CD14-positive monocyte (primary cell): ENCODE measurements at places on chromosomes 5 and 9. TPM values are rescaled to one million over a fixed set of nuclear protein-coding genes. Genes with fewer than 3 reads are reported as not detected.

DIRAS2 gene
- not detected in 2 replicates for polyA plus RNA-seq

RGS7BP gene
- not detected in 2 replicates for polyA plus RNA-seq

HAVCR1 gene
- polyA plus RNA-seq = not detected

UQCRQ gene
- 879 TPM for polyA plus RNA-seq

CDK7 gene
- polyA plus RNA-seq = 20.4 TPM

ADAMTS13 gene
- polyA plus RNA-seq = not detected

ADGRV1 gene
- 0.18 TPM for polyA plus RNA-seq

FAT2 gene
- polyA plus RNA-seq = not detected

INSL4 gene
- not detected for polyA plus RNA-seq

AGXT2 gene
- not detected for polyA plus RNA-seq

OLFML2A gene
- not detected for polyA plus RNA-seq

CA9 gene
- polyA plus RNA-seq = not detected

DNA sequence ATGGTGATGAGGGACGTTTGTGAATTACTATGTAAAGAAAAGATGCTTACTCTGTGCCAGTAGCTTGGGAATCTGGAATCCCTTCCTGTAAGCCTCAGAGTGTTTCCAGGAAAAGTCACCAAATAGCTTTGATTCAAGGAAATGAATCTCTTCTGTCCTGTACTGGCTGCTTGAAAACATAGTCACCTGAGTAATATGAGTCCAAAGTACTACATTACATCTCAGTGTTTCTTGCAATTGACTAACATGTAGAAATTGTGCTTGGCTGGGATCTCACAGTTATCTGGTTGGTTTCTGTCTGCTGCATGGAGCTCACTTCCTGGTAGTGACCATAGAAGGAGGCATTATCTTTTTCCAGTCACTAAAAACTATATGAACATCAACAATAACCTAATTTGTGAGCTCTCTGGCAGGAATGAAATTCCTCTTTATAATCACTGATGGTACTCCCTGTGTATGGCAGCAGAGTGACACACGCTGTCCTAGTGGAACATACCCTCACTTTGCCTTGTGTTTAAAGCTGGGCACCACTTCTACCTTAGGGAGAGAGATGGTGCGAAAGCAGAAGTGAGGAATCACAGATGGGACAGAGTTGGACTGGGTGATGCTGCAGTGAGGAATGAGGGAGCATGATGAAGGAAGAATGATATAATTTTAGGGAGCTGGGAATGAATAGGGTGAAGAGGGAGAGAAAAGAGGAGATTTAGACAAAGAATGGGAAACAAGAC lies 568.5 kb downstream of the RAB3C start:
- no peak for DNase-seq

DNA sequence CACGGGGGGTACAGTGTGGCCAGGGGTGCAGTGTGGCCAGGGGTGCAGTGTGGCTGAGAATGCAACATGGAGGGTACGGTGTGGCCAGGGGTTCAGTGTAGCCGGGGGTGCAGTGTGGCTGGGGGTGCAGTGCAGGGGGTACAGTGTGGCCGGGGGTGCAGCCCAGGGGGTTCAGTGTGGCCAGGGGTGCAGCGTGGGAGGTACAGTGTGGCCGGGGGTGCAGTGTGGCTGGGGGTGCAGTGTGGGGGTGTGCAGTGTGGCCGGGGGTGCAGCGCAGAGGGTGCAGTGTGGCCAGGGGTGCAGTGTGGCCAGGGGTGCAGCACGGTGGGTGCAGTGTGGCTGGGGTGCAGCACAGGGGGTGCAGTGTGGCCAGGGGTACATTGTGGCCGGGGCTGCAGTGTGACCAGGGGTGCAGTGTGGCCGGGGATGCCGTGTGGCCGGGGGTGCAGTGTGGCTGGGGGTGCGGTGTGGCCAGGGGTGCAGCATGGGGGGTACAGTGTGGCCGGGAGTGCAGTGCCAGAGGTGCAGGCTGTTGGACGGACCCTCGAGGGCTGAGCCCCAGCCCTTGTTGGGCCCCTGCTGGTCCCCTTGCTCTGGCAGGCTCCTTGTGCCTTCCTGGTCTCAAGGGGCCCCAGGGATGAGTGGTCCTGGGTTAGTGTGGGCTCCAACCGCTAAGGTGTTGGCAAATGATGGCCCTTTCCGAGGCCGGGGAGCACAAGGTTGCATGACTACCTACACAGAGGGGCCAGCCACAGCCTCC lies 17.9 kb downstream of the TPPP start:
- no peak for DNase-seq

DNA sequence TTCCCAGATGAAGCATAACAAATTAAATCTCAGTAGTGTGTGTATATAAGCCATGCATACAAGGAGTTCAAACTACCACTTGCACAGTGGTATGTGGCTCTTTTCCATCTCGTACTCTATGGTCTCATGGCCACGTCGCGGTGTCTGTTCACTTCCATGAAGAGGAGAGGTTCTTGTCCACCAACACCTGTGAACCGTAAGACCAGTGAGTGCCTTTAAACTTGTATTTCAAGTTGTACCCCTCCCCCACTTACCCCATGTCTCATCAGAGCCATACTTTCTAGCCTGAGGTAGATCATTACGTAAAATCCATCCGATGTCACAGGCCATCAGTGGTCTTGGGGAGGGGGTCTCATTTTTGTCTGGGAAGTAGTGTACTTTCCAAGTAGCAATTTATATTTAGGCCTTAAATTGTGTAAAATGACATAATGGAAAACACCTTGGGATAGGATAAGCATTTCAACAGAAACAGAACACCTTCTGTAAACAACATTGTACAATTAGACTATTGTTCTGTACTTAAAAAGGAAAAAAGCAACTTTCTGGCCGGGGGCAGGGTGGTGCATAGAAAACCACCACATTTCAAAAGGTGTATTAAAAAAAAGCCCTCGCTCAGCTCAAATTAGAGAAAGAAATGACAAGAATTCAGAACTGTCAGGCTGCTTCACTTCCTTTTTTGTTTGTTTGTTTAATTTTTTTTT lies 163.0 kb downstream of the SMARCA2 start:
- no peak for DNase-seq

DNA sequence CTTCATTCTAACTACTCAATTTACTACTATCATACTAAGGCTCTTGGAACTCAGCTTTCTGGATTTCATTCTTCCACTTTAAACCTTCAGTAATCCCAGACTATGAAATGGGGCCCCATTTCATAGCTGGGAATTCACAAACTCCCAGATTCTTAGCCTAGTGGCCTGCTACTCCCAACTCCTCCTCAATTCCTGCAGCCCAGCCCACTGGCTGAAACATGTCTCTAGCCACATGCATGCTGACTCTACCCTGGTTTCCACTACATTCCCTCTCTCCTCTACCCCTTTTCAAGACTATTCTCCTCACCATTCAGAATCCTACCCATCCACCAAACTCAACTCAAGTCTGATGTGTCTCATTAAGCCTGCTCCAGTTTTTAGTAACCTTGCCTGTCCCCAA lies 370.6 kb downstream of the BNC2 start:
- no peak for DNase-seq

DNA sequence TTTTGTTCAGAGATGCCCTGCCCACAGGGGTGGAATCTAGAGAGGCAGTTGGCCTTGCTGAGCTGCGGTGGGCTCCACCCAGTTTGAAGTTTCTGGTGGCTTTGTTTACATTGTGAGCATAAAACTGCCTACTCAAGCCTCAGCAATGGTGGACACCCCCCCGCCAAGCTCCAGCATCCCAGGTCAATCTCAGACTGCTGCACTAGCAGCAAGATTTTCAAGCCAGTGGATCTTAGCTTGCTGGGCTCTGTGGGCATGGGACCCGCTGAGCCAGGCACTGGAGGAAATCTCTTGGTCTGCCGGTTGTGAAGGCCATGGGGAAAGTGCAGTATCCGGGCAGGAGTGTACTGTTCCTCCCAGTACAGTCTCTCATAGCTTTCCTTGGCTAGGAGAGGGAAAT lies 55.5 kb downstream of the MINAR2 start:
- no peak for DNase-seq

DNA sequence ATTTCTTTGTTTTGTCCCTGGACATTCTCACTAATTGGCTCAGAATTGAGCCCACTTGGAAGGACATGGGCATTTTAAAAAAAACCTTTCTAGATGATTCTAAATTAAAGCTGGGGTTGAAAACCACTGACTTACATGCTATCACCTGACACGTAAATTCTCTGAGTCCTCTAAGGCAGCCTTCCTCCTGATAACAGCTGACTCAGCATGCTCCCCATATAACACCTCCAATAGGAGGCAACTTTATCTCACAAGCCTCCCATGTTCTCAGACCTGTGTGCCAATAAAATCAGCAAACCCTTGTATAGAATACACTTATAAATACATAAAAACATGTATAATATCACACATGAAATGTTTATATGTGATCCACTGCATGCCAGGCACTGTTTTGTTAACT lies 49.2 kb upstream of the AGXT2 start:
- no peak for DNase-seq

DNA sequence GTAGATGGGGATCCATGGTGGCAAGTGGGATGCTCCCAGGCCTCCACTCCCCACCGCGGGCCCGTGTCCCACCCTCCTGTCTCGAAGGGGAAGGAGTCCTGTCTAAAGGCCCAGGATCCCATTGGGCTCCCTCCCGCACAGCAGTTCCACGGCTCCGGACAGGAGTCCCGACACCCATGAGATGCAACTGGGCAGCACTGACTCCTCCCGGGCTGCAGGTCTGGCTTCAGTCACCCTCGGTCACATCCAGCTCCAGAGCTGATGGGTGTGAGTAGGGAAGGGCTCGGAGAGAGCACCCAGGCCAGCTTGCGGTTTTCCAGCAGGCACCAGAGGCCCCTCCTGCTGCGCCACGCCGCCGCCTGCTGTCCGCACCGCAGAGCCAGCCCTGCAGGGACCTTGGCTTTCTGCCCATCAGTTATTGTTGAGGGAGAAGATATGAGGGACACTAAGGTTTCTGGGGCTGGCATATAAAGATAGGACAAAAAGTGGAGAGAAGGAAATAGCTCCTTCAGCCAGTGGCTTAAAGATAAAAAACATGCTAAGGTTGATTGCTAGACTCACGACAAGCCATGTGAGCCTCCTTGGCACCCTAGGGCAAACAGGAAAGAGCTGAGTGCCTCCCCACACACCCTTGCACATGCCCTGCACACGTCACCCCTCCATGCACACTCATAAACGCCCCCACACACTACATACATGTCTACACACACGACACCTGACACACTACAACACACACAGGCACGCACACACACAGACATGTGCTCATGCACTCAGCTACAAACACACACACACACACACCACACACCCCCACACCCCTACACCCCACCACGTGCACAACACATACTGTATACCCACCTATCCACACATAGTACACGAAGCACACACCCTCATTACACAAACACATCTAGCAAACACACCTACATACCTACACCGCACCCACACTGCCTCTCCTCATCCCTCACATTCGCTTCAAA lies 79.0 kb downstream of the AK8 start:
- no peak for DNase-seq

GRCh38 chr9:2489838-2490314 lies 131.7 kb upstream of the VLDLR start:
- DNase-seq = no peak

GRCh38 chr9:125372441-125373226 lies 111.0 kb downstream of the GAPVD1 start:
- no peak for DNase-seq

DNA sequence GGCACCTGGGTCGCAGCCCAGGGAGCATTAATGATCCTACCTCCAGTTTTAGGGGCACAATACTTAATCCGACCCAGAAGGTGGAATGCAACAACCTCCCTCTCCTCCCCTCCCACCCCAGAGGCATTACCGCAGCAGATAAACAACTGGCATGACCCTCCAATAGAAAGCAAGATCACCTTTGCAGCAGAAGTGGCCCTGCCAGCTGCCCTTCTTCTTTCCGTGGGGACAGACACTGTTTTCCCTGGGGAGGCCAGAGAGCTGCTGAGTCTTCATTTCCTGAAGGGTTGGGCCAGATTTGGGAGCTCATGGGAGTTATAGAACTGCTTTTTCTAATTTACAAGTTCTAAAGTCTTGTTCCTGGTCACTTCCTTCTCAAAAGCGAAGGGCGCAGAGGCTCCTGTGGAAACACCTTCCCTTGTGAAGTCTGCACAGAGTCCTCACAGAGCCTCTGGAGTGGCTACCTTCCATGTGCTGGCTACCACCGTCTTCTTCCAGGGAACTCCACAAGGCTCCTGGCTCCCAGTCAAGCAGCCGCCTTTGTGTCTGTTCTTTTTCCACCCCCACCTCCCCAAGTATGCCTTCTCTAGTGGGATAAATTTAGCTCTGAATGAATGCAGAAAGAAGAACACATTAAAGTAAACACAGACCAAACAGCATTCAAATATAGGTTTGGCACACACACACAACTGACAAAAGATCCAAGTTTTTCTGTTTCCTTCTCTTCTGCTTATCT lies 8.0 kb upstream of the PALM2AKAP2 start:
- no peak for DNase-seq

- DNase-seq = no peak
Observed at GRCh38 chr5:103364074-103364473, 105.5 kb downstream of the MACIR start.

- no peak for DNase-seq
Observed at GRCh38 chr9:2158766-2159430, 143.8 kb downstream of the SMARCA2 start.

- no peak for DNase-seq
Observed at GRCh38 chr5:68403301-68403700, 187.7 kb downstream of the PIK3R1 start.

DNA sequence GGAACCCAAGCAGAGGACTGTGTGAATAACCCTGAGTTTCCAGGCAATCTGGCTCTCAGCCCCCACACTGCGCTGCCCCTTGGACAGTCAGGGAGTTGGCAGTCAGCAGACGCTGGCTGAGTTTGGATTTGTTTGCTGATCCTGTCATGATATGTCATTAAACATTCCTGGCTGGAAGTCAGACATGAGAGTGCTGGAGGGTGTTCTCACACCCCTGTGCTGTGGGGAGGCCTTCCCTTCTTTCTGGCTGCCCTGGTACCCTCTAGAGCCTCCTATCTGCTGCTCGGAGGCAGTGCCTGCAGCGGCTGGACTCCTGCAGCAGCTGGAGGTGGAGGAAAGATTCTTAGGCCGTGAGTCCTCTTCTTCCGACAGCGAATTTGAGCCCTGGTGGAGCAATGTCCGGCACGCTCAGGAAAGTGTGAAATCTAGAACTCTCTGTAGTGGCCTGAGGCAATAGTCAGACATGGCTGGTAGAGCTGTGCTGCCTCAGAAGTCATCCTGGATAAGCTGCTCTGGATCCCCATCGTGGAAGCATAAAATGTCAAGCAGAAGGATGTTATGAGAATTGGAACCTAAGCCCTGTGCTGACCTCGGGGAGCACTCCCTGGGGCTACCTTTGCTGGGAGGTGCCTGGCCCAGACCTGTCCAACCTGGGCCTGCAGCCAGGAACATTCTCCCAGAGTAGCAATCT lies 72.0 kb downstream of the PDE8B start:
- no peak for DNase-seq

DNA sequence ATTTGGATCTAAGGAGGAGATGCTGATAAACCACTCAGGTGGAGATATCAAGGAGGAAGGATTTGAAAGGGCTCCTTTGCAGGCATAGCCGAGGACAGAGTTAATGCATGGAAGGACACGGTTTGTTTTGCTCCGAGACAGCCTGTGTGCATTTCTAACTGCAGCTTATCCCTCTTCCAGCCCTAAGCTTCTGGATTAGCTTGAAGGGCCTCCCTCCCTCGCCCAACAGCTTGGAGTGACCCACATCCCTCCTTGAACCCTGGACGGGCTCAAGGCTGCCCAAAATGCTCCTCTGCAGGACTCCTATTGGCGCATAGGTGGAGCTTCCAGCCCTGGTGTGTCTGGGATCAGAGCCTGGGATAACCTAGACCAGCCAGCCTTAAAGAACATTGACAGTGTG lies 66.7 kb downstream of the PPARGC1B start:
- no peak for DNase-seq
